ENCODE measurements at places on chromosomes 1 and 21.

- DNase-seq, result no peak
Observed at GRCh38 chr1:99749504-99750347, 16.7 kb downstream of the FRRS1 start.

GRCh38 chr1:156941675-156942074 is 21.2 kb downstream of the LRRC71 start:
- DNase-seq, result no peak

GRCh38 chr1:177729646-177730045 is 240.2 kb downstream of the SEC16B start:
- no peak for DNase-seq

DNA sequence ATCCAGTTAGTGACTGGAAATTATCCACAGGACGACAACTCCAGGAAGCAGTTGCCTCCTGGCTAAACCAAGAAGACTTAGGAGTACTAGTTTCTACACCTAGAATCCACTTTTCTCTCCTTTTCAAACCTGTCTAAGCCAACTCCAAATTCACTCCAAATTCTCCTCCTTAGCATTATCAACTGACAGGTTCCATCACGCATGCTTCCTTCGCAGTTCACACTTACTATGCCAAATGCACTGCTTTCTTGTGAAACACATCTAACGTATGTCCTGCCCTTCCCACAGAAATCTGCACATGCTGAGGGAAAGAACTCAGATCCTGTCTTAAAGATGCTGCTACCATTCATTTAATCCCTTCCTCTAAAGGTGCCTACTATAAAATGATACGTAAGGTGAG is 225.9 kb downstream of the RERE start:
- DNase-seq, result no peak

GRCh38 chr1:11806307-11806936 is 431 bp downstream of the CLCN6 start:
- peak; percentile 82 for DNase-seq

- no peak for DNase-seq
Observed at GRCh38 chr1:89354205-89354604, 9.7 kb upstream of the GBP6 start.

- DNase-seq, result no peak
Observed at GRCh38 chr1:38785285-38786039, 74.1 kb downstream of the RRAGC start.

DNA sequence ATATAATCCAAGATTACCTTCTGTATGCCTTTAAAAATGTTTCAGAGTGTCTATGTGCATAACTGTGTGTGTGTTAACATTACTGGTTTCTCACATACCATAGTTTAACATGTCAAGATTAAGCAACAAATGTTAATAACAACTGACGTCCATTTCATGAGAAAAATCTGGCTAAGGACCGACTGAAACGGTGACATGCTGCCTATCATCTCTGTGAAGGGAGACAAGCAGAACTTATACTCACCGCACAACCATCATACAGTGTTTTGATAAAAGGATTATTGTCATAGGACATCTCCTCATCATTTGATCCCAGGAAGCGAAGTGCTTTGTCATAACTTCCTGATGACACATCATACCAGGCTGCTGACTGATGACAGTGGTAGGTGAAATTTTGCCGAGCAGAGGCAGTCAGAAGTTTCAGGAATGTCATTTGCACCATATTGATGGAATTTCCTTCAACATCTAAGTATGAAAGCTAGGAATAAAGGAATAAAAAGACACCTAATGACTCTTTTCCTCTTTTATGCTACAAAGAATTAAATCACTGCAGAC is 228.8 kb downstream of the COL11A1 start:
- peak; percentile 56 for DNase-seq

GRCh38 chr1:15578921-15579682 is 5.7 kb downstream of the AGMAT start:
- no peak for DNase-seq

- no peak for DNase-seq
Observed at GRCh38 chr1:101188331-101188730, 48.5 kb upstream of the S1PR1 start.

GRCh38 chr1:222043444-222044292 is 301.8 kb upstream of the DUSP10 start:
- no peak for DNase-seq

- DNase-seq, result no peak
Observed at GRCh38 chr21:42983869-42984268, 9.5 kb downstream of the PKNOX1 start.

- DNase-seq, result peak; percentile 29
Observed at GRCh38 chr1:14599183-14599791, 802 bp downstream of the KAZN start.

DNA sequence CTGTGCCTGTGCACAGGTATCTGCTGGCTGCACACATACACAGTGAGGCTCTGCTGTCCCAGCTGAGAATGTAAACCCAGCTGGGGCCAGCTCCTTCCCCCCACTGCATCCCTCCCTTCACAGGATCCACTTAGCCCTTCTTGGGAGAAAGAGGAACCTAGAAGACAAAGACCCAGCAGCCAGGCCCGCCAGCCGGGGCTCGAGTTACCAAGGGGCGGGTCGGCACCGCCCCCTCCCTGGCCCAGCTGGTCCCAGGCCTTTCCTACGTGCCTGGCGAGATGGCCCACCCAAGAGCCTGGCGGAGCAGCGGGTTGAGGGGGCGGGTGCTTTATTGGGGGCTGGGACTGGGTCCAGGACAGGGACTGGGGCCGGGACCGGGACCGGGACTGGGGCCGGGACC is 2.1 kb downstream of the SH3BGRL3 start:
- DNase-seq, result no peak

GRCh38 chr21:41086569-41086968 is 81.4 kb upstream of the BACE2 start:
- DNase-seq, result no peak

GRCh38 chr1:3067671-3068563 is 1.1 kb upstream of the PRDM16 start:
- no peak for DNase-seq

- no peak for DNase-seq
Observed at GRCh38 chr1:159970932-159971342, 16.9 kb upstream of the SLAMF9 start.

GRCh38 chr1:185341196-185341781 is 24.2 kb upstream of the IVNS1ABP start:
- no peak for DNase-seq

DNA sequence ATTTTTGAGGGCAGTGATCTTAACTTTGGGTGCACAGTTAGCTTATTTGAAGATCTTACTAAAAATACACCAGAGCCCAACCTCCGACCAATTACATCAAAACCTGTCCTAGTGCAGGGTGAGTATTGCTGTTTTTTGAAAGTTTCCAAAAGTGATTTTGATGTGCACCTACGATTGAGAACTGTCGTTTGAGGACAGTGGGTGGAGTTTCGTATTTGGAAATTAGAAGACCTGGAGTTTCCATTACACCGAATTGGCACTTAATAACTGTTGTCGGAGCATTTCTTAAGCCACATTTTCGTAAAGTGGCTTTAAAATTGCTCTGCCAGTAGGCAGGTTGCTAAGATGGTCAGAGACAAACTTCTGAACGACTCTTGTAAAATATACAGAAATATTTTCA is 1.1 kb downstream of the SOD1 start:
- DNase-seq, result no peak

DNA sequence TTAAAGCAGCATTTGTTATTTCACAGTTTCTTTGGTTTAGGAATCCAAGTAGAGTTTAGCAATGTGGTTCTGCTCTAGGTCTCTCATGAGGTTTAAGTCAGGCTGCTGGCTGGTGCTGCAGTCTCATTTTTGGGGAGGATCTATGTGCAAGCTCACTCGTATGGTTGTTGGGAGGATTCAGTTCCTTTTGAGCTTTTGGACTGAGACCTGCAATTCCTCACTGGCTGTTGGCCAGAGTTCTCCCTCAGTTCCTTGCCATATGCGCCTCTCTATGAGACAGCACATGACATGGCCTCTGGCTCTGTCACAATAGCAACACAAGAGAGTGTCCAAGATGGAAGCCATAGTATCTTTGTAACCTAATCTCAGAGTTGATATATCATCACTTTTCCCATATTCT is 91.0 kb downstream of the OLFML2B start:
- no peak for DNase-seq

DNA sequence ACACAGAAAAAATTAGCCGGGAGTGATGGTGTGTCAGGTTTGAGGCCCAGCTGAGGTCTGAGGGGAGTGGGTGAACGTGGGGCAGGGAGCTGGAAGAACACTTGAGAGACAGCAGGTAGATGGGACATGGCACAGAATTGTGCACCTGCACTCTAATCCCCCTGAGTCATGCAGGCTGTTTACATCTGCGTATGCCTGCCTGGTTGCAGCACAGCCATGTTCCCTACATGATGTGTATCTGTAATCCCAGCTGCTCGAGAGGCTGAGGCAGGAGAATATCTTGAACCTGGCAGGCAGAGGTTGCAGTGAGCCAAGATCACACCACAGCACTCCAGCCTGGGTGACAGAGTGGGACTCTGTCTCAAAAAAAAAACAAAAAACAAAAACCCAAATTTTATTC is 44.8 kb downstream of the ATP5PO start:
- no peak for DNase-seq

- DNase-seq, result no peak
Observed at GRCh38 chr21:41235201-41235600, 67.2 kb downstream of the BACE2 start.

DNA sequence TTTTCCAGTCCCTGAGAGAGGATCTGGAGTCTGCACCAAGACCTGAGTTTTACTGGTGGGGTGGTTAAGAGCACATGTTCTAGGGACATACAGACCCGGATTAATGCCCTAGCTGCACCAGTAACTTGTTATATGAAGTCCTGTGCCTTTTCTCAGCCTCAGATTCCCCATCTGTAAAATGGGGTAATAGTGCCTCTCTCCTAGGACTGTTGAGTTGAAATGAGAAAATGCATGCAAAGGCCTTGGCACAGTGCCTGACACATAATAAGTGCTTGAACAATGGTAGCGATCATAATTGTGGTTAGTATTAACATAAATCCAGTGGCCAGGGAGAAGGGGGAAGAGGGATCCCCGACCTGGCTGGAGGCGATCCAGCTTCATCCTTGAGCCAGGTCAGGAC is 12.3 kb downstream of the AHDC1 start:
- no peak for DNase-seq

DNA sequence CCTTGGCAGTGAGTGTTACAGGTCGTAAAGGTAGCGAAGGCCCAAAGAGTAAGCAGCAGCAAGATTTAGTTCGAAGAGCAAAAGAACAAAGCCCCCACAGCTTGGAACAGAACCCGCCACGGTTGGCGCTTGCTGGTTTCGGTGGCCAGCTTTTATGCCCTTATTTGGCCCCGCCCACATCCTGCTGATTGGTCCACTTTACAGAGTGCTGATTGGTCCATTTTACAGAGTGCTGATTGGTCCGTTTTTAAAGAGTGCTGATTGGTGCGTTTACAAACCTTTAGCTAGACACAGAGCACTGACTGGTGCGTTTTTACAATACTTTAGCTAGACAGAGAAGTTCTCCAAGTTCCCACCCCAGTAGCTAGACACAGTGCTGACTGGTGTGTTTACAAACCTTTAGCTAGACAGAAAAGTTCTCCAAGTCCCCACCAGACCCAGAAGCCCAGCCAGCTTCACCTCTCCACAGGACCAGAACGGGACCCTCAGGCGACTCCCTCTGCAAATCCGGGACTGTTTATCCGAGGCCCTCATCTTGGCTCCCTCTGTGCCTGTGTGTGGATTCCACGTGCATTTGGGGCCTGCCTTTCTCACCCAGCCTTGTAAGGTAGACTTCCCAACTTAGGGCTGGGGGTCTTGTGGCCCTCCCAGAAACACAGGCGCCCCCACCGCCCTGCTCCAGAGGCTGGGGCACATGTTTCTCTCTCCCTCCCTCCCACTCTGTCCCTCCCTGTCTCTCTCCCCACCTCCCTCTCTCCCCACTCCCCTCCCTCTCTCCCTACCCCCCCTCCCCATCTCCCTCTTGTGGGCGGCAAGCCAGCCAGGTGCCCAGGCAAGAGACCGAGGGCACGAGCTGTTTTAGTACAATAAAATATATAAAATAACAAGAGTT is 12.6 kb downstream of the FTCD start:
- no peak for DNase-seq

Measured in urothelium cell line (cell line).